ENCODE measurements at places on chromosomes 2 and 18.

GRCh38 chr18:8825729-8826375, 120.5 kb downstream of the MTCL1 start:
- DNase-seq: no peak

DNA sequence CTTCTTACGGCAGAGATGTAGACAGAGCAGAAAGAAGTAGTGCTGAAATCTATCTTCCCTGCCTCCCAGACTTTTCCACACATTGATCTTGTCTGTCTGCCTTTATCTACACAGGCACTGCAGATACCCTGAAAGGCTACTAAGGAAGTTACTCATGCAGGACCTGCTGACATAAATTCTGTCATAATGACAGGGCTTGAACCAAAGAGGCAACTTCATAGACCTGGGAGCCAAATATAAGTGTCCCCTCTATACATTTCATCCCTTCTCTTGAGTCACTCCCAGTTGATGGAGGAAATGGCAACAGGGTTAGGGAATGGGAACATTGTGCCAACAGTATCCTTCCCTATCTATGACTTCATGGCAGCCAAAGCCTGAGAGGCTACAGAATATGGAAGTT, 157.5 kb downstream of the TNS1 start:
- DNase-seq: no peak

DNA sequence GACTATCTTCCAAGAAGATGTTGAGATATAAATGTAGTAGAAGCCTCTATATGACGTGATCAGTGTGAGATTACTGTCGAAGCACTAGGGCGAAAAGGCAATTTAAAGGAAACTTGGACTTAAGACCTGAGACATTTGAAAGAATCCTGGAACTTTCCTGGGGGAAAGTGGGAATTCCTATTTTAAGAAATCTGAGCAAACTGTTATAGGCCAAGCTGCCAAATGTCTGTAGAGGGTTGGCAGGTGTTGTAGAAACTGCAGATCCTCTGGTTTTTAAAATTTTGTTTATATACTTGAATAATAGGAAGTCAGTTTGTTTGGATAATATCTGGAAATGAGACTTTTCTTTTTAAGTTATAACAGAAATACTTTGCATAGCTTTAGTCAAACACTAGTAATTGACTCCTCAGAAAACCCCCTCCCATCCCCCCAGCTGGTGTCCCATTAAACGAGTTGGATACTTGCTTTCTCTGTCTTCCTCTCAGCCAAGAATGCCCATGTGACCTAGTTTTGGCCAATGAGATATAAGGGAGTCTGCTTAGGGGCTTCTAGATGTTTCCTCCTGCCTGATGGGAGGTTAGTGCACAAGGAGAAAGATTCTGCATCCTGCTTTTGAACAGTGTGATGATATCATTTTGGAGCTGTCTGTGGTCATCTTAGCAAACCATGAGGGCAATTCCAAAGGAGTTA, 61.2 kb downstream of the MOGAT1 start:
- DNase-seq: no peak

DNA sequence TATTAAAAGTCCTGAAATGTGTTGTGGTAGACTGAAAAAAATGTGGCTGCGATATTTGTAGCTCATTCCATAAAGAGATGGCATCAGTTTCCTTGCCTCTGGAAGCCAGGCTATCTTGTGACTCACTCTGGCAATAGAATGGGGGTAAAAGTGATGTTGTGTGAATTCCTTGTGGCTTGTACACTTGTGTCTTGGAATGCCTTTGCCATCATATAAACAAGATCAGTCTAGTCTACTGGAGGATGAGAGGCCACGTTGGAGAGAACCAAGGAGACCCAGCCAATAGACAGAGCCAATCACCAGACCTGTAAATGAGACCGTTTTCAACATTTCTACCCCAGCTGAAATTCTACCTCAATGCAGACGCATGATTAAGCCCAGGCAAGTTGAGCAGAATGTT, 254.1 kb downstream of the TRIB2 start:
- DNase-seq: no peak

- no peak for DNase-seq
These were observed 54.6 kb downstream of the TTC39C start for GRCh38 chr18:24068945-24069693.

Data from SK-N-SH (cell line).